Mucosa of gallbladder (tissue), 1 donor: ENCODE measurements at places on chromosomes 1 and 21. TPM values are rescaled to one million over a fixed set of nuclear protein-coding genes. Genes with fewer than 3 reads are reported as not detected.
A peak's percentile ranks its signal among the peaks of the same experiment; 100 is the strongest.

HRNR gene
- total RNA-seq: not detected

DNA sequence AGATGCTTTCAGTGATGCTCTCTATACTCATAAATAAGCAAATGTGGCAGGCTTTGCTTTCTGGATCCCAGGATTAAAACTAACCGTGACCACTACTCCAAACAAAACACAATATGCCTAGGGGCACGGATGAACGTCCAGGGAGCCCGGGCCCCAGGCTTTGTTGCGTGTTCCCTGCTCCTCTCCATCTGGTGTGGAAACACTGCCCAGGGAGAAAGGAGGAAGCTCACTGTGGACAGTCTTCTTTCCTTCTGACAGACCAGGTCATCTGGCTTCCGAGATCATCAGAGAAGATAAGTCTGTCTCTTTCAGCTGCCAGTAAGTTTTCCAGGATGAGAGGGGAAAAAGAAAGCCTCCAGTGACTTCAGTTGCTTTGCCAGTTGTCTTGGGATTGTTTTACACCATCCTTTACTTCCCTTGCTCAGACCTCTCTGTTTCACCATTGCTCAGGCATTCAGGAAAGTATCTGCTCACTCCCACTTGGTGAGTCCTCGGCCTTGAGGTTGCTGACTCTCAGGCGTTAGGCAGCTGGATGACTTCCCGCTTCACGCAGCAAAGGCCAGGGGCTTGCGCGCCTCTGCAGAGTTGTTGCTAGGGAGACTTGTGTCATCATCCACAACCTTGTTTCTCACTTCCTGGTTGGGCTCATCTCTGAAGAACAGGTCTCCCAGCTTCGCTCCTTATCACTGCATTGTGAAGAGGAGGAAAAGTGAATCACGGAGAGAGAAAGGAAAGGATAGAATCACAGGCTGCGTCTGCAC, 20.6 kb upstream of the PGD start:
- DNase-seq: peak; percentile 76

DNA sequence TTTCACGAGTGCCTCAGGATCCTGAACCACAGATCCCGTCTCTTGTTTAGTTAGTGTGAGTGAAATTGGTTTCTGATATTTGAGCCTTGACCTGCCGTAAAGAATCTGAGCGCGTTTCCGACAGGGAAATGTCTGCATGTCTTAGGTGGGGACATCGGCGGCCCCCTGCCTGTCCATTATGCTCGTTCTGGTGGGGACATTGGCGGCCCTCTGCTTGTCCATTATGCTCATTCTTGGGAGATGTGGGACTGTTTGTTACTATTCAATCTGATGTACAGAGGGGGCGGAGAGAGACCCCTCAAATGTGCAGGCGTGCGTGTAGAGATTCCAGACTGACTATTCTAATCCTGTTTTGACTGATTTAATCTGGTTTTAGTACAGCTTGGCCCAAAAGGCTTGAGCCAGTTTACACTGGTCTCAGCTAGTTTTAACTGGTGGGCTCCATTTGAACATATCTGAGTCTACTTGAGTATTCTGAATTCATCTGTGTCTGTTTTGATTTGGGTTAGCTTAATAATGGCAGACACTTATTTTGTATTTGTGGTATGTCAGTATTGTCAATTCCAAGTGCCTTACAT, 6.6 kb upstream of the TINAGL1 start:
- DNase-seq: no peak

GRCh38 chr1:36223381-36223995, 755 bp upstream of the THRAP3 start:
- no peak for DNase-seq
